Mammary epithelial cell (primary cell): ENCODE measurements at places on chromosomes 1 and 21. TPM values are rescaled to one million over a fixed set of nuclear protein-coding genes. Genes with fewer than 3 reads are reported as not detected.

The IARS2 gene
- total RNA-seq, result 72.2 and 78.1 TPM in 2 replicates

The TCHHL1 gene
- not detected for total RNA-seq

The RALGPS2 gene
- total RNA-seq, result 25.3 TPM

The CBS gene
- total RNA-seq, result 167 and 214 TPM in 2 replicates

The FCRL2 gene
- total RNA-seq, result not detected

The IGSF9 gene
- 14.7 and 21.9 TPM in 2 replicates for total RNA-seq

The DNALI1 gene
- total RNA-seq, result 4.8 TPM

The C1QA gene
- not detected in 2 replicates for total RNA-seq

The OTUD7B gene
- total RNA-seq, result 14.3 TPM

The THEM5 gene
- not detected for total RNA-seq

The NGF gene
- 1.3 and 10.6 TPM in 2 replicates for total RNA-seq

The CAPN9 gene
- total RNA-seq, result not detected in 2 replicates

The PTPRF gene
- total RNA-seq, result 200 and 260 TPM in 2 replicates

The PSRC1 gene
- total RNA-seq, result 4.3 TPM

The WDTC1 gene
- total RNA-seq, result 25.8 and 29.4 TPM in 2 replicates

The TFAP2E gene
- total RNA-seq, result 0.24 and 0.71 TPM in 2 replicates

The FAM131C gene
- 0.71 and 1.2 TPM in 2 replicates for total RNA-seq

The LRRC39 gene
- 0.21 and 0.32 TPM in 2 replicates for total RNA-seq

The TAS1R2 gene
- total RNA-seq, result not detected in 2 replicates

The TCP10L gene
- under 0.01 TPM for total RNA-seq

The LMX1A gene
- total RNA-seq, result not detected

The ATP1A2 gene
- total RNA-seq, result not detected in 2 replicates

The LCE2B gene
- total RNA-seq, result not detected in 2 replicates

The LCE1A gene
- not detected for total RNA-seq

The SPRR1A gene
- 4.9 and 5.2 TPM in 2 replicates for total RNA-seq

The KRTAP11-1 gene
- total RNA-seq, result not detected in 2 replicates

The EXO1 gene
- 3.3 TPM for total RNA-seq

The EIF2D gene
- total RNA-seq, result 43.0 and 61.1 TPM in 2 replicates

The CENPF gene
- 1.7 TPM for total RNA-seq
